ENCODE measurements at places on chromosomes 3 and 15. TPM values are rescaled to one million over a fixed set of nuclear protein-coding genes. Genes with fewer than 3 reads are reported as not detected.

DNA sequence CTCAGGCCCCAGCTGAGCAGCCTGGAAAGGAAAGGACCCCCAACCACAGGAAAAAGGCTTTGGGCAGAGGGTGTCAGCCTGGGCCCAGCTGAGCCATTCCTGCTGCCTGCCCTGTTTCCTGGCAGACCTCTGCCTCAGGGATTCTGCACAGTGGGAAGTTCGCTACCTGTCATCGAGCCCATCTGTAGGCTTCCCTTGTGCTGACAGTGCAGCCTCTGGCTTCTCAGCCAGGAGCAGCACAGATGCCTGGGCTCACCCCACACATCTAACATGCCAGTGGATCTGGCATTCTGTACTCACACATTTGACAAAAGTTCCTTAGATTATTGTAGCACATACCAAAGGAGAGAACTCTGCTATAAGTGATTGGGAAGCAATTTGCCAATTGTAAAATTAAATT is 202.2 kb downstream of the SSR3 start:
- DNase-seq = no peak

GRCh38 chr3:66425576-66426114 is 75.2 kb downstream of the LRIG1 start:
- DNase-seq = no peak

GRCh38 chr3:43870844-43871626 is 180.3 kb downstream of the ABHD5 start:
- no peak for DNase-seq

DNA sequence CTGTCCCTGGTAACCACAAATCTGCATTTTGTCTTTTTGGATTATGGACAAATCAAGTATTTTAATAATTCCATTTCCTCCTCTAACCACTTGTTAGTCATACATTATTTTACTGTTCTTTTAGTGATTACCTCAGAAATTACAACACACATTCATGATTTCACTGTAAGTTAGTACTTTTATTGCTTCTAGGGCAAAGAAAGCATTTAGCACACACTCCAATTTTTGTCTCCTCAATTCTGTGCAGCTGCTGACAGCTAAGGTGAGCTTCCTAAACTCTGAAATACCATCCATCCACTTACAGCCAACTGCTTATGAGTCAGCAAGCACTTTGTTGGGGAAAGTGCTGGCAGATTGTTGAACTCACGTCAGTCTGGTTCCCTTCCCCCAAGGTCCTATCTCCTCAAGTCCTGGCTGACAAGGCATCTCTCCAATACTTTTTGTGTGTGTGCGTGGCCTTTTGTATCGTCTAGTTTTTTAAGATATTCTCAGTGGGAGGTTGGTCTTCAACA is 49.4 kb upstream of the TNFAIP8L3 start:
- no peak for DNase-seq

GRCh38 chr3:38018296-38019266 is 10.9 kb downstream of the PLCD1 start:
- DNase-seq = no peak

GRCh38 chr3:10743366-10744097 is 72.5 kb upstream of the SLC6A11 start:
- no peak for DNase-seq

DNA sequence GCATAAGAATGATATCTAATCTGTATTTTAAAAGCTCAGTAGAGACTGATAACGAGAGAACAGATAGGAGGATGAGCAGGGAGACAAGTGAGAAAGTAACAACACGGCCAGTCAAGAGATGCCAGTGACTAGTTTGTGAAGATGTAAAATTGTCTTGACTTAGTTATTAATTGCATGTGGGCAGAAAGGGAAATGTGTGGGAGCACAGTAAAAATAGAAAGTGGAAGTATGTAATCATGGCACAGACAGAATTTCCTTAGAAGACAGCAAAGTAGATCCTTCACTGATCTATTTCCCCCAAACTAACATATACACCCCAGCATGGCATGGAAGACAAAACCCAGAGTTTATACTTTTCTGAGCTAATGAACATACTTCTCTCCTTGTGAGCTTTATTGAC is 344.5 kb downstream of the FGF12 start:
- no peak for DNase-seq

GRCh38 chr3:148937467-148938255 is 53.7 kb upstream of the GYG1 start:
- no peak for DNase-seq

DNA sequence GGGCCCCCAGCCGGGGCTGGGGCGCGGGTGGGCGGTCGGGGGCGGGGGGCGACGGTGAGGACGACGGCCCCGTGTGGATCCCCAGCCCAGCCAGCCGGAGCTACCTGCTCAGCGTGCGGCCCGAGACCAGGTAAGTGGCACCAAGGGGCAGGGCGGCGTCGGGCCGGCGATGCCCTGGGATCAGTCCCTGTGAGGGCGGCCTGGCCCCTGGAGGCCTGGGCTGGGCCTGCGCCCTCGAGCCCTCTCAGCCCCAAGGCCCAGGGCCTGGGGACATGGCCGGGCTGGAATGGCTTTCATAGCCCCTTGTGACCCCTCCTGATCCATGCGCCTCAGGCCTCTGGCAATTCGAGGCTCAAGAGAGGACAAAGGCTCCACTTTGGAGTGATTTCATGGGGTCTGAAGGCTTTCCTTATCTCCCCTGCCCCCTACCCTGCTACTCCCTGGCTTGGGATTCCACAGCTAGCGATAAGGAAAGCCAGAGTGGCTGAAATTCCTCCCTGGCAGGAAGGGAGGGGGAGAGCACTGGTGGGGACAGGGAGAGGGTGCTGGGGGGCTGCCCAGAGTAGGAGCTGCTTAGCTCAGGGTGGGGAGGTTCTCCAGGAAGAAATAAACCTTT is 418 bp downstream of the ALPK3 start:
- DNase-seq = no peak

The SPATA12 gene
- not detected for total RNA-seq

The GAP43 gene
- 684 TPM for total RNA-seq

The POTEB3 gene
- total RNA-seq = not detected

Data from glutamatergic neuron (in vitro differentiated cells).